ENCODE measurements at places on chromosomes 5 and 9.

- H3K36me3 ChIP-seq = no peaks in the 10 kb centered on the region
- H3K4me3 ChIP-seq = no peak overlapping the region
- no peaks in the 10 kb centered on the region for H3K27me3 ChIP-seq
Measured at GRCh38 chr5:149397530-149397929, 18.4 kb upstream of the IL17B start.

DNA sequence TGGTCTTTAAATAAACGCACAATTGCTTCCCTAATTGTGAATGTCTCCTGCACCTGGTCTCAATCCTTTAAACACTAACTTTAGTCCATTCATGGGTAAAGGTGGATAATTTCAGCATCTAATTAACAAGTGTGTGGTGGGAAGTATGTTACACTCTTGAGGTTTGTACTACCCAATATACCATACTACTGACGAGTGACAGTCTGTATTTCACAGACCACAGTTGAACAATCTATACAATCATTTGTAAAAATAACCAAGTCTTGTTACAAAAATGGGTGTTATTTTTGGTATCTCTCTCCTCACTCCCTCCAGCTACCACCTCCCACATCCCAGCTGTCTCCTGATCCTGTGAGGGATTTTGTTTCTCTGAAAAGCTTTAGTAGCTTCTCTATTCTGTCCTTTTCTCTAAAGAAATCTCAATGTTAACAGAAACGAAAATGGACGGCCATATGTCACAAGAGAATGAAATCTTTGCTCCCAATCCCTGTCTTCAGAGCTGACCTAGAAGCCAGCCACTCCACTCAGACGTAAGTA lies 62.3 kb upstream of the ZNF366 start:
- no peak overlapping the region for H3K27ac ChIP-seq
- no peak overlapping the region for H3K4me3 ChIP-seq
- no peaks in the 10 kb centered on the region for H3K4me1 ChIP-seq

- no peak overlapping the region for H3K27ac ChIP-seq
- DNase-seq = no peak
- no peaks in the 10 kb centered on the region for H3K36me3 ChIP-seq
- H3K27me3 ChIP-seq = no peaks in the 10 kb centered on the region
- H3K4me1 ChIP-seq = no peaks in the 10 kb centered on the region
Measured at GRCh38 chr9:6714176-6714575, 43.6 kb upstream of the KDM4C start.

DNA sequence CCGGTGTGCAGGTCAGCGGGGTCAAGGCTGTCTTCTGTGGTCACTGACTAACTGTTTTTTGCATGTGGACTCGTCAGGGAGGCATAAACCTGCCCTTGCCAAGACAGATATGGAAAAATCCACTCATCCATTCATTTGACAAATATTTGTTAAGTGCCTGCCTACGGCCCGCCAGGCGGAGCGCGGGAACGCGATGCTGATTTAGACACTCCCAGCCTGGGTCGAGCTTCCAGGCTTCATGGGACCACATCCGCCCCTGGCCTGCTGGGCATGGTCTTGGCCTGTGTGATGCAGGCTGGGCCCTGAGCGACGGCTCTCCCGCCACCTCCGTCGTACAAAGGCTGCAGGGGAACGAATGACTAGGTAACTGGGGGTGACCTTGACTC lies 18.1 kb downstream of the MYMK start:
- no peaks in the 10 kb centered on the region for H3K36me3 ChIP-seq
- peak; percentile 80 for DNase-seq
- H3K4me3 ChIP-seq = no peak overlapping the region
- H3K4me1 ChIP-seq = peaks cover 20% of the 10 kb centered on the region

GRCh38 chr5:103938146-103938695 lies 375.6 kb upstream of the NUDT12 start:
- no peak overlapping the region for H3K4me3 ChIP-seq
- no peak overlapping the region for H3K27ac ChIP-seq
- no peak for DNase-seq
- H3K4me1 ChIP-seq = no peaks in the 10 kb centered on the region
- no peaks in the 10 kb centered on the region for H3K36me3 ChIP-seq

- DNase-seq = no peak
- no peak overlapping the region for H3K27ac ChIP-seq
- no peaks in the 10 kb centered on the region for H3K36me3 ChIP-seq
- H3K4me3 ChIP-seq = no peak overlapping the region
- H3K4me1 ChIP-seq = no peaks in the 10 kb centered on the region
Measured at GRCh38 chr9:85515021-85515420, 226.7 kb downstream of the AGTPBP1 start.

DNA sequence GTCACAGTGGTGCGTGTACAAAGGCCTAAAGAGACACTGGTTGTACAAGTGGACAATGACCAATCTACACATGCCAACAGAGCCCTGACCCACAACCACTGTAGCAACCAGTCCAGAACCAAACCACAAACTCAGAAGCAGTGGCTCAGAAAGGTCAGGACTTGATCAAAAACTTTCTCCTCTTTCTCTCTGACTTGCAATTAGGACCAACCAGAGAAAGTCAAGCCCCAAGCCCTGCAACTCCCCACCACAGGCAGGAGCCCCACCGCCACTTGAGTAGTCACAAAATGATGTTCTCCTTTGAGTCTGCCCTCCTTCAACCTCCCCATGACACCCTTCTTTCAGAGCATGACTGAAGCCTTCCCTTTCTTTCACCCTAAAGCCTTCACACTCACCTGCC lies 291.8 kb downstream of the CDH10 start:
- no peaks in the 10 kb centered on the region for H3K4me1 ChIP-seq
- no peak overlapping the region for H3K4me3 ChIP-seq
- H3K27ac ChIP-seq = no peak overlapping the region
- H3K36me3 ChIP-seq = no peaks in the 10 kb centered on the region

- no peak for DNase-seq
- H3K27ac ChIP-seq = no peak overlapping the region
- no peaks in the 10 kb centered on the region for H3K36me3 ChIP-seq
- no peaks in the 10 kb centered on the region for H3K27me3 ChIP-seq
- H3K4me1 ChIP-seq = no peaks in the 10 kb centered on the region
Measured at GRCh38 chr9:90808890-90809685, 7.5 kb downstream of the SYK start.

- no peak overlapping the region for H3K4me3 ChIP-seq
- H3K4me1 ChIP-seq = no peaks in the 10 kb centered on the region
- DNase-seq = no peak
- H3K36me3 ChIP-seq = no peaks in the 10 kb centered on the region
Measured at GRCh38 chr5:180555168-180555921, 36.0 kb downstream of the SCGB3A1 start.

- no peak for DNase-seq
- no peaks in the 10 kb centered on the region for H3K36me3 ChIP-seq
- H3K27me3 ChIP-seq = no peaks in the 10 kb centered on the region
- H3K4me1 ChIP-seq = peaks cover 9% of the 10 kb centered on the region
- no peak overlapping the region for H3K27ac ChIP-seq
Measured at GRCh38 chr9:96215841-96216240, 86.1 kb downstream of the HSD17B3 start.

- no peak overlapping the region for H3K4me3 ChIP-seq
- H3K4me1 ChIP-seq = peaks cover 8% of the 10 kb centered on the region
- no peak for DNase-seq
- H3K36me3 ChIP-seq = no peaks in the 10 kb centered on the region
- no peaks in the 10 kb centered on the region for H3K27me3 ChIP-seq
Measured at GRCh38 chr5:41151564-41151963, 61.8 kb downstream of the C6 start.

- no peak overlapping the region for H3K4me3 ChIP-seq
- H3K27me3 ChIP-seq = no peaks in the 10 kb centered on the region
- H3K36me3 ChIP-seq = no peaks in the 10 kb centered on the region
- no peaks in the 10 kb centered on the region for H3K4me1 ChIP-seq
- DNase-seq = no peak
Measured at GRCh38 chr5:89384391-89384790, 501.4 kb upstream of the MEF2C start.

GRCh38 chr9:89563571-89564345 lies 41.1 kb upstream of the GADD45G start:
- no peaks in the 10 kb centered on the region for H3K36me3 ChIP-seq
- H3K27ac ChIP-seq = no peak overlapping the region
- no peaks in the 10 kb centered on the region for H3K4me1 ChIP-seq
- no peak for DNase-seq
- H3K4me3 ChIP-seq = no peak overlapping the region

Measured in ovary (tissue), 10 donors.